Osteocyte (in vitro differentiated cells): ENCODE measurements at places on chromosomes 5 and 9. TPM values are rescaled to one million over a fixed set of nuclear protein-coding genes. Genes with fewer than 3 reads are reported as not detected.

The LIX1 gene
- total RNA-seq = 0.26 and 0.48 TPM in 2 replicates

The CDX1 gene
- 0.71 and 1.0 TPM in 2 replicates for total RNA-seq

The SLC12A2 gene
- total RNA-seq = 36.6 and 37.9 TPM in 2 replicates

GRCh38 chr9:36029202-36029601 is 7.5 kb upstream of the RECK start:
- no peak overlapping the region for H3K4me3 ChIP-seq
- H3K36me3 ChIP-seq = no peaks in the 10 kb centered on the region
- H3K27ac ChIP-seq = peak overlapping the region; percentile 72
- no peaks in the 10 kb centered on the region for H3K27me3 ChIP-seq

DNA sequence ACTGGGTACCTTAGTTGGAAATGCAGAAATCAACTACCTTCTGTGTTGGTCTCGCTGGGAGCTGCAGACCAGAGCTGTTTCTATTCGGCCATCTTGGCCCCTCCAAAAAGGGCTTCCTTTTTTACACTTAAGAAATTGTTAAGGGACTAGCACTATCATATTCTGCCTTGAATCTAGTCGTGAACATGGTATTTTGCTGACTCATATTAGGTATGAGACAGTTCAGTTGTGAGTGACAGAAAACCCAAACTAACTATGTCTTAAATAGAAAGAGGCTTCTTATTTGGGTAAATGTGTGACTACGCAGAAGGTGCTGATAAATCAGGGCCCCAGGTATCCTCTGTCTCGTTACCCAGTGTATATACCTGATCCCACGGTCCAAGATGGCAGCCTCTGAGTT is 298.2 kb downstream of the EDIL3 start:
- no peaks in the 10 kb centered on the region for H3K27me3 ChIP-seq
- H3K4me1 ChIP-seq = peaks cover 20% of the 10 kb centered on the region
- no peak for DNase-seq
- peaks cover 35% of the 10 kb centered on the region for H3K36me3 ChIP-seq
- no peak overlapping the region for H3K27ac ChIP-seq

DNA sequence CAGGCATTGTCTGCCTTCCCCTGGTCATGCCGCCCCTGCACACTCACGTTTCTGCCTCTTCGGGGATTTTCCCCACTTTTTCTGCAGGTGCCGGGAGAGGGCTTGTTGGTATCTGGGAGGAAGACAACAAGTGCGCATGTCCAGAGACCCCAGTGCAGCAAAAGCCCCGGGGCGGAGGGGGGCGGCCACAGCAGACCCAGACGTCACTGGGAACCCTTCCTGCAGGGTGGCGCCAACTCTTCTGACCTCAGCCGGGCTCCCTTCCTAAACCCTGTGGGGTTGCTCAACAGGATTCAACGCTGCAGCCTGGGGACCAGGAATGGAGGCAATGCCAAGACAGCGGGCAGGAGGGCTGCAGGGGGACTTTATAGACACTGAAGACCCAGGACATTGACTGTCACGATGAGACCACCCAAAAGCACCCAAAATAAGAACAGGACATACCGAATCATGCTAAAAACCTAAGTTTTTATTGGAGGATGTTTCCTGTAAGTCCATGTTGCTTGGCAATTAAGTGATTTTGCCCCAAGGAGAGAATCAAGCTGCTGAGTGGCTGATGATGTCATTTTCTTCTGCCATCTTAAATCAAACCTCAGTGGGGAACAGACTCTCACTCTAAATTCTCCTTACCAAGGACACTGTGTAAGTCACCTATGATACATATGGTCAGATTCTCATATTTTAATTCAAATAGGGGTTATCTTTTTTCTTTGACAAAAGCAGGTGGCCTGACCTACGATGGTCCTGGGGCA is 62.9 kb upstream of the SIMC1 start:
- no peak overlapping the region for H3K27ac ChIP-seq
- no peaks in the 10 kb centered on the region for H3K4me1 ChIP-seq
- peak; percentile 79 for DNase-seq
- H3K4me3 ChIP-seq = no peak overlapping the region
- no peaks in the 10 kb centered on the region for H3K36me3 ChIP-seq

- H3K4me1 ChIP-seq = no peaks in the 10 kb centered on the region
- H3K36me3 ChIP-seq = no peaks in the 10 kb centered on the region
- no peaks in the 10 kb centered on the region for H3K27me3 ChIP-seq
- H3K27ac ChIP-seq = no peak overlapping the region
These were observed 235.8 kb downstream of the KCTD16 start for GRCh38 chr5:144406442-144406841.

- no peaks in the 10 kb centered on the region for H3K4me1 ChIP-seq
- no peak overlapping the region for H3K27ac ChIP-seq
- no peaks in the 10 kb centered on the region for H3K27me3 ChIP-seq
- no peak for DNase-seq
- H3K4me3 ChIP-seq = no peak overlapping the region
- no peaks in the 10 kb centered on the region for H3K36me3 ChIP-seq
These were observed 379.9 kb upstream of the DMAC1 start for GRCh38 chr9:8179381-8180053.

GRCh38 chr5:6819521-6819920 is 106.3 kb downstream of the TENT4A start:
- no peak overlapping the region for H3K27ac ChIP-seq
- DNase-seq = no peak
- H3K36me3 ChIP-seq = no peaks in the 10 kb centered on the region

GRCh38 chr9:137278721-137279711 is 1.5 kb downstream of the TOR4A start:
- no peak overlapping the region for H3K4me3 ChIP-seq
- no peak for DNase-seq
- H3K27ac ChIP-seq = no peak overlapping the region
- H3K4me1 ChIP-seq = peaks cover 26% of the 10 kb centered on the region

GRCh38 chr9:1046639-1047572 is 3.3 kb upstream of the DMRT2 start:
- peak overlapping the region; percentile 76 for H3K4me3 ChIP-seq
- peaks cover 83% of the 10 kb centered on the region for H3K27me3 ChIP-seq
- H3K36me3 ChIP-seq = peaks cover 4% of the 10 kb centered on the region
- peaks cover 41% of the 10 kb centered on the region for H3K4me1 ChIP-seq

DNA sequence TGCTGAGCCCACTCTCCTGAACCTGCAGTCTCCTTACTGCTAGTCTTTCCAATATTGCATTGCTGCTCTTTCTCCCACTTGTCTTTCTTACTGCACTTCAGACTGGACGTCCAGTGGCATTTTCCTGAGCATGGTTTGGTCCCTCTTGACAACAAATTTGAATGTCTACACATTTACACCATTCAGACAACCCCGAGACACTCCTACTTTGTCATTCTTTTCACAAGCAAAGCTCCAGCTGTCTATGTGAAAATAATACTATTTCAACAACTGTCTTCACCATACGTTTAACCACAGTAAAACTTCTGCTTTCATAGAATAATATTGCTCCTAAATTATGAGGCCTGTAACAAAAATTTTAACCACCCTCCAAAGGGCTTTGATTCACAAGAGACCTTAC is 10.4 kb upstream of the APTX start:
- no peaks in the 10 kb centered on the region for H3K27me3 ChIP-seq
- H3K4me1 ChIP-seq = no peaks in the 10 kb centered on the region
- H3K27ac ChIP-seq = no peak overlapping the region

- peaks cover 3% of the 10 kb centered on the region for H3K36me3 ChIP-seq
- H3K27me3 ChIP-seq = no peaks in the 10 kb centered on the region
- H3K27ac ChIP-seq = no peak overlapping the region
- peaks cover 23% of the 10 kb centered on the region for H3K4me1 ChIP-seq
These were observed 92.1 kb downstream of the VCAN start for GRCh38 chr5:83563631-83564030.

- H3K27ac ChIP-seq = peak overlapping the region; percentile 90
- H3K36me3 ChIP-seq = peaks cover 10% of the 10 kb centered on the region
These were observed 94.5 kb downstream of the PLPP1 start for GRCh38 chr5:55440188-55440646.
